NCI-H460 (cell line): ENCODE measurements at places on chromosomes 6 and 20. TPM values are rescaled to one million over a fixed set of nuclear protein-coding genes. Genes with fewer than 3 reads are reported as not detected.

MYLK4 gene
- 0.09 and 0.27 TPM in 2 replicates for total RNA-seq

ALDH5A1 gene
- total RNA-seq = 4.5 and 4.6 TPM in 2 replicates

PGM3 gene
- 29.6 and 33.7 TPM in 2 replicates for total RNA-seq

DNA sequence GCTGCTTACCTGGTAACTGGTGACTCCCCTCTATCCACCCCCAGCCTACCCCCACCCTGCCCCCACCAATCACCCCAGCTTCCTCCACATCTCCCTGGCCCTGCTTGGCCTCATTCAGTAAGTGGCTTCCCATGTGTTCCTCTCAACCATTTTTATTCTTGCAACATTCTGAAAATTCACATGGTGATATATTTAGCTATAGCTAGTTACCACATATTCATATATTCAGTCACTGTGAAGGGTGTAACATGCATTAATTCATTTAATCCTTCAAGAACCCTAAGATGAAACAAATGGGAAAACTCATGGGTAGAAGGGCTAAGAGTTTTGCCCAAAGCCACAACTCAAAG, 95.4 kb upstream of the CEP85L start:
- no peak for DNase-seq

GRCh38 chr20:47127546-47127945, 229.0 kb downstream of the ZMYND8 start:
- no peak for DNase-seq
